ENCODE measurements at places on chromosomes 7 and 10.

GRCh38 chr7:2818121-2818520, 26.0 kb downstream of the GNA12 start:
- no peak for DNase-seq

GRCh38 chr10:110035070-110035921, 27.5 kb downstream of the ADD3 start:
- DNase-seq, result no peak

- DNase-seq, result no peak
Observed at GRCh38 chr7:31493714-31494181, 20.1 kb upstream of the ITPRID1 start.

DNA sequence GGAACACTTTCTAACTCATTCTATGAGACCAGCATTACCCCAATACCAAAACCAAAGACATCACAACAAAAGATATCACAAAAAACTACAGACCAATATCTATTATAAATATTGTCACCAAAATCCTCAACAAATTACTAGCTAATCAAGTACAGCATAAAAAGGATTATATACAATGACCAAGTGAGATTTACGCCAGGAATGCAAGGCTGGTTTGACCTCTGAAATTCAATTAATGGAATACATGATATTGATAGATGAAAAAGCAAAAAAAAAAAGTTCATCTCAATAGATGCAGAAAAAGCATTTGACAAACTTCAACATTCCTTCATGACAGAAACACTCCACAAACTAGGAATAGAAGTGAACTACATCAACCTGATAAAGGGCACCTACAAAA, 175.3 kb downstream of the LCOR start:
- no peak for DNase-seq

GRCh38 chr7:132105096-132105495, 471.2 kb downstream of the PLXNA4 start:
- DNase-seq, result no peak

DNA sequence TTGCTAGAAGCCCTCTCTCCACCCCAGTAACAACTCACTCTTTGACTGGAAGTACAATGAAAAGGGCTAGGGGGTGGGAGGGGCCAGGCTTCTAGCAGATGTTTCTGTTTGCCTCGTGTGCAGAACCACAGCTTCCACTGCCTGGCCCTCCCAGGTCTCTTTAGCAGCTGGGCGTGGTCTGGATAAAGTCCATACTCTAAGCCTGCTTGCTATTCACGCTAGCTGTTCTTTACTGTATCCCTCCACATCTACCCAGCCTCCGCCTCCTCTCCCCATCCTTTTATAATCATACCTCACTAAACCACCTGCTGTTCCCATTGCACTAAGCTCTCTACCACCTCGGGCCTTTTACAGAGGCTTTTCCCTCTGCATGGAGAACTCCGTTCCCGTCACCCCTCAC, 288.8 kb downstream of the CAMK1D start:
- peak; percentile 96 for DNase-seq

DNA sequence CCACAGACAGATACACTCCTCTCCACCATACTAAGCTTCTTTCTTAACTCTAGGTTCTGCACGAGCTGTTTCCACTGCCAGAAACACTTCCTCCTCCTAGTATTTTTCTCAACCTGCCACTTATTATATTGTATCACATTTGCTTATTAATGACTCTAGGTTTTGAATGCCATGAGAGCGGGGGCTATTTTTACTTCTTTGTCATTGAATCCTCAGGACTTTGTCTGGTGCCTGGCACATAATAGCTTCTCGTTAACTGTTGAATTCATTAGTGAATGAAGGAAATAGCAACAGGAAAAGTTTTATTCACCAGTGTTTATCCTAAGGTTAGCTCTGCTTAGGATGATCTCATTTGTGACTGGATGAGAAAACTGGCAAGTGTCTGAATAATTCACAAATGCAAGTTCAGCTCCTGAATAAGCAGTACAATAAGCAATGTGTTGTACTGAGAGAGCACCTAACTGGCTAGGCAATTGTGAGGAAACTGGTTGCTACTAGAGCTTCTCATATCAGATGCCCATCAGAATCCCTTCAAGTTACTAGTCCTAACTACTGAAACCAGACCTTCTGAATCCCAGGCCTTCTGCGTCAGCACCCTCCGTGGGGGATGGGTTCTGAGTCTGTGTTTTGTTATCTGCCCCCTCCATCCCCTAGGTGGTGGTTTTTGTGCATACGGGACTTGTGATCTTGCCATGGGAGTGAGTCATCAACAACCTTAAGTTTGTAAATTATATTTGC, 92.7 kb downstream of the LSMEM1 start:
- DNase-seq, result no peak

- DNase-seq, result no peak
Observed at GRCh38 chr10:88827671-88828070, 24.0 kb downstream of the ANKRD22 start.

GRCh38 chr10:35178331-35178730, 51.7 kb downstream of the CREM start:
- no peak for DNase-seq

- DNase-seq, result no peak
Observed at GRCh38 chr10:48361176-48361575, 54.7 kb downstream of the MAPK8 start.

Data from NCI-H510A (cell line).